ENCODE measurements at places on chromosomes 1 and 21.

- no peak for DNase-seq
These were observed 8.5 kb upstream of the MYBPHL start for GRCh38 chr1:109315288-109315687.

GRCh38 chr1:65421351-65422025 is 1.0 kb downstream of the LEPR start:
- DNase-seq, result no peak

GRCh38 chr1:111920221-111921024 is 69.0 kb downstream of the KCND3 start:
- no peak for DNase-seq

DNA sequence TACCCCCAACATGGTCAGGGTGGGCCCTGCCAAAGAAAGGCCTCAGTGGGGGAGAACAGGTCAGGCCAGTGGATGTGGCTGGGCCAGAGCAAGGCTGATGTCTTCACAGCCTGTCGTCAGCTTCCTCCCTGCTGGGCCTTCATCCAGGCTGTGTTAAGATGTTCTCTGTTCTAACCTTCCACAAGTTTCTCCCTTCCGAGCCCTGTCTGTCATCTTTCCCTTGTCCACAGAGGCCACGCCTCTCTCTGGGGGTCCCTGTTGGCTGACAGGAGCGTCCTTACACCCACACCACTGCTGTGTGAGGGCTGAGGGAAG is 36.2 kb downstream of the SIM2 start:
- no peak for DNase-seq

DNA sequence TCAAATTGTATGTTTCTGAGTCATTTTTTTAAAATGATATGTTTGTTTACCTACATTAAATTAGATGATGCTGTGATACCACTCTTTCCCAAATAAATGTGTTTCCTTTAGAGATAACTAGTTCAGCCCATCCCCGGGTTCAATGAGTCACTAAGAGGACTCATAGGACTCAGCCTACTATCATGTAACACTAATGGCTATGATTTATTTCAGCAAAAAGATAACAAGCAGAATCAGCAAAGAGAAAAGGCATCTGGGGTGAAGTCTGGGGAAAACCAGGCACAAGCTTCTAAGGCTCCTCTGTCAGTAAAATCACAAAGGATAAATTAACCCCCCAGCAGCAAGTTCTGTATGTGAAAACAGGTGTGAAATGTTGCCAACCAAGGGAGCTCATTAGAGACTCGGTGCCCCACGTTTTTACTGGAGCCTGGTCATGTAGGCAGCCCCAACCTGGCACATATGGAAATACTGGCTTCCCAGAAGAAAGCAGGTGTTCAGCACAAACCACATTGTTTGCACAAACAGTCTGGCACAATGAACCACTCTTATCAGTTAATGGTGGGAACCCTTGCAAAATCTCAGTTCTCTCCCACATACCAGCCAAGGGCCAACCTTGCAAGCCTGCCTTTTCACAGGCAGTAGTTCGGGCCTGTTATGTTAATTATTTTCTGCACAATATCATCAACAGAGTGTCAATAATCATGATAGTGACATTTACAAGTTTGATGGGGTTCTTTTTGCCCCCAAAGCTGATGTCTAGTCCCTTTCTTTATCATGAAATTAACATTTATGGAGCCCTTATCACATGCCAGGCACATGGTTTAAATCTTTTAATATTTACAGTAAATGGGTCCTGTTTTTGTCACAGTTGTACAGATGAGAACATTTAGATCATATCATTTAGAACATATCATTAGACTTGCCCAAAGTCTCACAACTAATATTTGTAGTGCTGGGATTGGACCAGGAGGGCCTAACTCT is 23.1 kb upstream of the CNN3 start:
- DNase-seq, result no peak

- DNase-seq, result no peak
These were observed 19.7 kb upstream of the ADGRB2 start for GRCh38 chr1:31783846-31784245.

- no peak for DNase-seq
These were observed 8.9 kb upstream of the GPR37L1 start for GRCh38 chr1:202113690-202114300.

GRCh38 chr1:236947794-236948193 is 56.4 kb downstream of the MT1HL1 start:
- no peak for DNase-seq

- no peak for DNase-seq
These were observed 19.7 kb downstream of the SLX9 start for GRCh38 chr21:44959376-44960091.

- peak; percentile 48 for DNase-seq
These were observed 25.4 kb upstream of the VWA5B1 start for GRCh38 chr1:20265250-20265649.

GRCh38 chr21:25776440-25776839 is 41.7 kb downstream of the GABPA start:
- no peak for DNase-seq

GRCh38 chr1:110967256-110967655 is 3.5 kb upstream of the LRIF1 start:
- DNase-seq, result no peak

DNA sequence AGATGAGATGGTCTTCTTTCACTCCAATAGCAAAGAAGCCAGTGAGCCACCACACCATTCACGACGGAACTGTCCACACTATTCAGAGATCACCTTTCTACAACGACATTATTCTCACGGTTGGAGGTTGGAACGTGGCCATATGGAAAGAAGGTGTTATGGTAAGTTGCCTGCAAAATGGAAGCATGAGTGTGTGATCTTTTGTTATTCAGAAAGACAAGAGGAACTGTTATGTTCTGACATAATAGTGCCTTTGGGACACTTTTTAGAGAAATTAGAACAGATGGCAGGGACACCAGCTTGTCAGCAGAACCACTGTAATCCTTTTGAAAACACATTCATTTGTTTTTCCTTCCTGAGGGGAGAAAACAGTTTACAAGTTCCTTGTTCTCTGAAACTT is 75.8 kb upstream of the MCOLN3 start:
- DNase-seq, result no peak

GRCh38 chr1:9452516-9453140 is 86.6 kb upstream of the SLC25A33 start:
- no peak for DNase-seq

DNA sequence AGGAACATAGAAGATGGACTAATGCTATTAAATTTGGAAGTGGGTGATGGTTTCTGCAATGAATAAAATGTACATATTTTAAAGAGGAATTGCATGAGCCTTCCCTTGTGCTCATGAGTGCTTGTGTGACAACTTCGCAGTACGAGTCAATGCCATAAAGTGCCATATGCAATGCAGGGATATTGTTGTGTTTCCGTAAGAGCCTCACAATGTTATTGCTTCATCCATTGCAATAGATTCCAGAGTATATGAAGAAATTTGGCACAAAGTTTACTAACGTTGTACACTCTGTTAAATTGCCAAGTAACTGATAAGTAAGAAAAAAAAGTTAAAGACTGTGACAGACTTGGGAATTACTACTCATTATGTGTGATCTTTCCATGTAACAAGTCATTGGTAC is 22.3 kb downstream of the BTG3 start:
- DNase-seq, result peak; percentile 93

GRCh38 chr1:216910081-216910840 is 187.0 kb upstream of the ESRRG start:
- DNase-seq, result peak; percentile 65

- DNase-seq, result no peak
These were observed 182.0 kb downstream of the LMX1A start for GRCh38 chr1:165174491-165174890.

GRCh38 chr1:41056907-41057306 is 35.4 kb upstream of the SLFNL1 start:
- DNase-seq, result no peak

GRCh38 chr1:51961231-51961630 is 29.3 kb downstream of the RAB3B start:
- DNase-seq, result no peak

DNA sequence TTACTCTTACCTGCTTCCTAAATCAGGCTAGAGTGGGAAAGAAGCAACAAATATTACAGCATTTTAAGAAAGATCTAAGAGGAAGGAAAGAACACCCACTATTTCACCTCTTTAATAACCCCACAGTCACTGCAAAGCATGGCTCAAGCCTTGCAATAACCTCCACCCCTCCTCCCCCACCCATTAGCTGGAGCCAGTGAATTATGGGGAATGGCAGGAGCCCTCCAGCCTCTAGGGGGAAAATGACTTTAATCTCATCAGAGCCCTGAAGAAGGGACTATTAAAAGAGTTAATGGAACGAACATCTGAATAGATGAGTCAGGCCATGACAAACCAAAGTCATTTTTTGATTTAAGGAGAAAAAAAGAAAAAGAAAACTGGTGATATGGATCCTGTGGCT is 630.7 kb upstream of the PLXNA2 start:
- no peak for DNase-seq

DNA sequence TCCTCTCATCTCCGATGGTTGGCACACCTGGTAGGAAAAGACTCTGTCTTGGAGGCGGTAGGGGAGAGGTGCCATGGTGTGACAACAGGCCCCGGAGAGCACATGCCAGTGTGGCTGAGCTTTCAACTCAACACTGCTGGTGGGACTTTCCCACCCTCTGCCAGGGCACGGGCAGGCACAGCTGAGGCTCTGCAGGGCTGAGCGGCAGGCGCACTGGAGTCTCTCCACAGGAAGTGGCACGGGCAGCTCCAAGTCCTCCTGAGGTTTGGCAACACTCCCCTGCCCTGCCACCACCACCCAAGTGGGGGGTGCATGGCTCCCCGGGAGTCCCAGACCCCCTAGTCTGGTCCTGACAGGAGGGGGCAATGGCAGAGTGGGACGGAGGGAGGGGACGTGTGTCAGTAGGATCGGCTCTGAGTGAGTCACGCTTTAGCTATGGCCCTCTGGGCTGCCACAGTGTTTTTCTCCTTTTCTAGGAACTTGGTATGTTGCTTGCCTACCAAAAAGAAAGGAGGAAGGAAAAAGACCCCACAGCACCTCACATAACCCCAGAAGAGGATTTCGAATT is 27.3 kb upstream of the EVA1B start:
- peak; percentile 71 for DNase-seq

- no peak for DNase-seq
These were observed 24.5 kb upstream of the RCSD1 start for GRCh38 chr1:167605576-167605975.

DNA sequence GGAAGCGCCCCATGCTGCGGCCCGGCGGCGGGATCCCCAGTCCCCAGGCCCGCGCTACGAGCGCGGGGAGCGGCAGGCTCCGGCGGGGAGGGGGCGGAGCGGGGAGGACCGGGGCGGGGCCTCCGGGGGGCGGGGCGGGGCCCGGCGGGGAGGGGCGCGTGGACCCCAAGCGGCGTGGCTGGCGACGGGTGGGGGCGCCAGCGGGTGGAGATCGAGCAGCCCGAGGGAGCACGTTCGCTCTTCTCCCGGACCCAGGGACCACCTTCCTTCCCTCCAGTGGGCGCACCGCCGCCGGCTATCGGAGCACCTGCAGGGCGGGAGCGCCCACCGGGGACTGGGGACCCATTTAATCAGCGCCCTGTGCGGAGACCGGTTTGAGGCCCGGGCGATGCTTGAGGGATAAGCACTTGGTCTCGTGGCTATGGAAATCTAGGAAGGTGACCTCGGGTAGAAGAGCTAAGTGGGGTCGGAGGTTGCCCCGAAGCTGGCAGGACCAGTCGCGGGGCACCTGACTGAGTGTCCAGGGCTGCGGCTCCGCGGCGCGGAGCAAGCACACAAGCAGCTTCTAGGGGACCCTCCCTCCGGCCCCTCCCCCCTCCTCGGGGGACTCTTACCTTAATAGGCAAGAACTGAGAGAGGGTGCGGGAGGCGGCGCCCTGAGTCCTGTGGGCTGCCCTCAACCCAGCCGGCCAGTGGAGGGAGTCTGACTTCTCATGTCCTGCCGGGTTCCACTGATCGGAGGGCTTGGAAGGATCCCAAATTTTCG is at the start of gene TSPAN2:
TSPAN2 (minus strand) TSS at position 84 of the 766 bp plus-strand sequence; CDS start at position 13, 71 bp downstream.
- peak; percentile 58 for DNase-seq

DNA sequence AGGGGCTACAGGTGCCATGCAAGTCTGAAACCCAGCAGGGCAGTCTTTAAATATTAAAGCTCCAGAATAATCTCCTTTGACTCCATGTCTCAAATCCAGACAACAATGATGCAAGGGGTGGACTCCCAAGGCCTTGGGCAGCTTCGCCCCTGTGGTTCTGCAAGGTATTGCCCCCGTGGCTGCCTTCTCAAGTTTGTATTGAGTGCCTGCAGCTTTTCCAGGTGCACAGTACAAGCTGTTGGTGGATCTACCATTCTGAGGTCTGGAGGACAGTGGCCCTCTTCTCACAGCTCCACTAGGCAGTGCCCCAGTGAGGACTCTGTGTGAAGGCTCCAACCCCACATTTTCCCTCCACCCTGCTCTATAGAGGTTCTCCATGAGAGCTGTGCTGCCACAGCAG is 3.7 kb upstream of the MROH9 start:
- no peak for DNase-seq

DNA sequence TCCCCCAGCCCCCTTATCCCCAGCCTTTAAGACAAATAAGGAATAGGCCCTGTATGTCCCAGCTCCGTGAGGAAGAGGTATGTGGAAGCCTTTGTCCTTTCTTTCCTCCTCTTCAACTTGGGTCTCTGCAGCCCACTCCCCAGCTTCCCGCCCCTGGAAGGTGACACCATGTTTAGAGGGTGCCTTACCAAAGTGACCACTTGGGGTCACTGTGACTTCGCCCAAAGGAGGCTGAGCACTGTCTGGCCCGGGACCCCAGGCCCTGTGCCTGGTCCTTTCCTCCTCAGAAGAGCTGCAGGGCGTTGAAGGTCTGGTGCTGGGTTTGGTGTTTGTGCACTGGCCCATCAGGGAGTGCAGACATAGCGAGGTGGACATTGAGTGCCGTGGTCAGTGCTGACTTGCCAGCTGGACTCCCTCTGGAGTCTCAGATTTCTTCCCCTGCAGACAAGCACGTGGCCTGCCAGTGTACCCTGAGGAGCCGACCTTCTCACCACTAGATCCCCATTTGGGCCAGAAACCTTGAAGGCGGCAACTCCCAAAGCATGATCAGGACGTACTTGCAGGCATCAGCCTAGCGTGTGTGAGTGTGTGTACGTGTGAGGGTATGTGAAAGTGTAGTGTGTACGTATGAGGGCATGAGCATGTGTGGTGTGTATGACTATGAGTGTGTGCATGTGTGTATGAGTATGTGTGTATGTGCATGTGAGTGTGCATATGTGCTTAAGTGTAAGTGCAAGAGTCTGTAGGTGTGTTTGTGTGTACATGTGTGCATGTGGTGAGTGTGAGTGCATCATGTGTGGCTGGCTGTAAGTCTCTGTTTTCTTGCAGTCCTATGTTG is 181.4 kb upstream of the KIAA0040 start:
- DNase-seq, result peak; percentile 1
